ENCODE measurements at places on chromosomes 16 and 17. TPM values are rescaled to one million over a fixed set of nuclear protein-coding genes. Genes with fewer than 3 reads are reported as not detected.
A peak's percentile ranks its signal among the peaks of the same experiment; 100 is the strongest.

TEKT1 gene
- total RNA-seq, result not detected

DNA sequence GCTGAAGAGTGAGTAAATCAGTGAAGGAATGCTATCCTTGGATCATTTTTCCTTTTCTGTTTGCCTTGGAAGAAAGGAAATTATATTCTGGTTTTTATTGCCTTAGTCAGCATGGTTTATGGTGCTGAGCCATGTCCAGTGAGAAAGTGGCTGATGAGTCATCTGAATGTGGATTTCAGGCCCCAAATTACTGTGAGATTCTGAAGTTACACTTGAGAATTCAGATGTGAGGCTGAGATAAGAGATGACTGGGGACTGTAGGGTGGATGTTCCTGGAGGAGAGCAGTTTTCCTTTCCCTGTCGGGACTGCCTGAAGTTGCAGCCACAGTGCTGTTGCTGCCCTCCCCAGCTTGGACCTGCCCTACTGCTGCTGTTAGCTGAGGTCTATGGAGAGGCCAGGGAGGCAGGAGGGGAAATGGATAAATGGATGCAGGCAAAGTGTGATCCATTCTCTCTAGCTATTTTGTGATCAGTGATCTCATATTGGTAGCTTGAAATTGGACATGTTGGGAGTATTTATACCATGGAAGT lies 4.2 kb upstream of the MAP3K14 start:
- DNase-seq, result peak; percentile 98

GRCh38 chr17:75685499-75685898 lies 18.4 kb downstream of the SAP30BP start:
- DNase-seq, result peak; percentile 32

PFN1 gene
- total RNA-seq, result 507 TPM

TNS4 gene
- total RNA-seq, result not detected

- DNase-seq, result peak; percentile 85
Measured at GRCh38 chr17:48577946-48578615, at the start of gene HOXB4. Gene HOXB4 (minus strand): TSS chr17:48578350. CDS start chr17:48578319, 31 bp downstream.

- no peak for DNase-seq
Measured at GRCh38 chr16:82432261-82432660, 194.5 kb upstream of the CDH13 start.

- DNase-seq, result peak; percentile 70
Measured at GRCh38 chr17:66301864-66302741, at the start of gene PRKCA. Gene PRKCA (plus strand): TSS chr17:66302613.

- DNase-seq, result no peak
Measured at GRCh38 chr16:15949210-15950160, at the start of gene ABCC1. Gene ABCC1 (plus strand): TSS chr16:15949616. CDS start chr16:15949752, 136 bp downstream.

GDPD3 gene
- 1.5 TPM for total RNA-seq

DOC2B gene
- total RNA-seq, result not detected

DNA sequence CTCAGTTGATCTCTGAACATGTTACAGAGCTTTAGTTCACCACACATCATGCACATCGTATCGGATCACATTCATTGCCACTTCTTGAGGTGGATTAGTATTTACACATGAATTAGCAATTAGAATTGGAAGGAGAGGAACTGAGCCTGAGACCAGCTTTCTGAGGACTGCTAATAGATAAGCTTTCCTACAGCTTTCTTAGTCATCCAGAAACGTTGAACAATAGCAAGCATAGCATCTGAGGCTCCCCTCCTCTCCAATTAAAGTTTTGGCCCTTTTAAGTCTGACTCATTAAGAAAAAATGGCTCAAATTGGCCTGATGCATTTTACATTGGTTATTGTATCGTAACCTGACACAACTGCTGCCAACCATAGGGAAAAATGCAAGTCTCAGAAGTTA lies 1130.4 kb downstream of the CDH8 start:
- no peak for DNase-seq

TAOK1 gene
- total RNA-seq, result 71.8 TPM

- DNase-seq, result no peak
Measured at GRCh38 chr16:81574168-81574567, 129.6 kb downstream of the CMIP start.

GRCh38 chr16:17556276-17557052 lies 85.7 kb upstream of the XYLT1 start:
- DNase-seq, result peak; percentile 36

DNA sequence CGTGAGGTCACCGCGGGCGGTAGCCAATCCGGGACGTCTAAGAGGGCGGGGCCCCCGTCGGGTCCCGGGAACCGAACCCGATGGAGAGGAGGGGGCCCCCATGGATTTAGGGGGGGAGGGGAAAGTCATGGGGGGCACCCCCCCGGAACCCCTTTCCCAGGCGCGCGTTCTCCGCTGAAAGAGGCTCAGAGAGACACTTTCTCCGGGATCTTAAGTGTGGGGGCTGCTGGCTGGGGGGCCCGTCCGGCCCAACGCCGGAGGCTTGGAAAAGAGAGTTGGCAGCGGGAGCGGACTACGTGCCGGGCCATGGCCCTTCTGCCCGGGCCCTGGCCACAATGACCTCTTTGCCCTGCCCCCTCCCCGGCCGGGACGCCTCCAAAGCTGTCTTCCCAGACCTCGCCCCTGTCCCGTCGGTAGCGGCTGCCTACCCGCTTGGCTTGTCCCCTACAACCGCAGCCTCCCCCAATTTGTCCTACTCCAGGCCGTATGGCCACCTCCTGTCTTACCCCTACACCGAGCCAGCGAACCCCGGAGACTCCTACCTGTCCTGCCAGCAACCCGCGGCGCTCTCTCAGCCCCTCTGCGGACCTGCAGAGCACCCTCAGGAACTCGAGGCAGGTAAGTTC lies at the start of gene DLX4:
Gene DLX4 (plus strand): TSS at position 57 of the 626 bp plus-strand sequence. CDS start 279 bp downstream, at position 336.
- DNase-seq, result no peak

DNA sequence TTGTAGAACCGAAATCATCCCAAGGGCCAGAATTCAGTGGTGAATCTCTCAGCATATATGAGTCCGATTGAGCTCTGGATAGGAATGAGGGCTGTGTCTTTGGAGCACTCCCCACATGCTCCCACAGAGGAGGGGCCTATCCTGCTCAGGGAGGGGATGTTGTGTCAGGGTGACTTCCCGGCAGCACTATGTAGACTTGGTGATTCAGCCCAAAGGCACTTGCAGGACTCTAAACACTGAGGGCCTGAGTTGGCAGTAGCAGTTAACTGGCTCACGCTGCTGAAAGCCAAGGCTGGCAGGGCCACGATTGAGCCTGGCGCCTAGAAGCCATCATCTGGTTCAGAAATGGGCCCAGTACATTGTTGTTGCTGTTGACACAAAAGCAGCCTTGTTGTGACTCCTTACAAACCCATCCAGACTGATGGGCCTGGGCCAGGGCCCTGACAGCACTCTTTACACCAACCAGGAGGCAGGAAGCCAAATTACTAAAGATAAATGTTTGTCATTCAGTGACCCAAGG lies 31.9 kb downstream of the NMT1 start:
- DNase-seq, result peak; percentile 99

C17orf100 gene
- total RNA-seq, result 0.63 TPM

GRCh38 chr16:63578791-63579190 lies 1542.6 kb upstream of the CDH8 start:
- no peak for DNase-seq

- DNase-seq, result peak; percentile 67
Measured at GRCh38 chr17:63249256-63250004, 196.7 kb downstream of the CYB561 start.

SOX9 gene
- total RNA-seq, result 2.1 TPM

GGA2 gene
- 38.7 TPM for total RNA-seq

DNA sequence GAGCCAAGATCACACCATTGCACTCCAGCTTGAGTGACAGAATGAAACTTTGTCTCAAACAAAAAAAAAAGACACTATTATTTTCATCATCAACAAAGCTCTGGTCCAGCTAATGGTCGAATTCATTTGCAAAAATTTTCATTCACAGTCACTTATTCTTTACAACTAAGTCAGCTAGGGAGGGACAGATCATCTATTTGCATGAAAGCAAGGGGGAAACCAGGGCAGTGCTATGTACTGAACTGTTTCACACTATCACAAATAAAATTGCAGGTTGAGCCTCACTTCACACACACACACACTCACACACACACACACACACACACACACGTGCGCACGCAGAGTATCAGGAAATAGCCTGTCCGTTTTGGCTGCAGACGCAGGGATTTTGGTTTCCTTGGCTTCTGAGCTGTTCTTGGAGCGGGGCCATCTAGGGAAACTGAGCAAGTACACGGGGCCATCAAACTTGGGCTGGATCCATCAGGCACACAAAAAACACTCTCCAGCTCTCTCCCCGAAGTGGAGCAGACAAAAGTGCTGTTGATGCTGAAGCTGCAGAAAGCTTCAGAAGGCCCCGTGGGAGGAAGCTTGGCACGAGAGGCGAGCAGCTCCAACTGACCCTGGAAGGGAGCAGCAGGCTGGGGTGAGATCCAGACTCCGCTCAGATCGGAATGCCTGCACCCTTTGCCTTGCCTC lies 44.3 kb upstream of the HELZ start:
- DNase-seq, result peak; percentile 96

CPHXL2 gene
- total RNA-seq, result not detected

GRCh38 chr17:61803216-61803615 lies 60.1 kb downstream of the BRIP1 start:
- no peak for DNase-seq

DNA sequence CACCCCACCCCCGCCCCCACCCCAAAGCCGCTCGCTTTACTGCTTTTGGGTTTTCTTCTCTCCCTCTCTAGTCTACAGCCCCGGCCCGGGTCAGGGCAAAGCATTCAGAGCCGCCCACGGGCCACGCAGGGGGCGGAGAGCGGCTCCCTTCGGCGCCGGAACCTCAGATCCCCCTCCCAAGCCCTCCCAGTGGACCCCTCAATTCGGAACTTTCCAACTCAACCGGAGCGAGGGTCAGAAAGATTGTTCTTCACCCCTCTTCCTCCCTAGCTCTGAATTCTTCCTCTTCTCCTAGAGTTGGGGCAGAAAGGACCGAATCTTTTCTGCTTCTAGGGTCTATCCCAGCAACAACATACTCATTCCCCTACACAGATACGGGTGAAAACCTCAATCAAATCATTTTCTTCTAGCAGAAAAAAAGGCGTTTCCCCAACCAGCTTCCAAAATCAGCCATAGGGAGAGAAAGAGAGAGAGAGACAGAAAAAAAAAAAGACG lies 1.0 kb downstream of the HOXB2 start:
- DNase-seq, result peak; percentile 72

GRCh38 chr17:44828919-44829522 lies 1.1 kb downstream of the GJC1 start:
- DNase-seq, result peak; percentile 43
